Vagina (tissue), 2 donors: ENCODE measurements at places on chromosomes 12 and 14.

DNA sequence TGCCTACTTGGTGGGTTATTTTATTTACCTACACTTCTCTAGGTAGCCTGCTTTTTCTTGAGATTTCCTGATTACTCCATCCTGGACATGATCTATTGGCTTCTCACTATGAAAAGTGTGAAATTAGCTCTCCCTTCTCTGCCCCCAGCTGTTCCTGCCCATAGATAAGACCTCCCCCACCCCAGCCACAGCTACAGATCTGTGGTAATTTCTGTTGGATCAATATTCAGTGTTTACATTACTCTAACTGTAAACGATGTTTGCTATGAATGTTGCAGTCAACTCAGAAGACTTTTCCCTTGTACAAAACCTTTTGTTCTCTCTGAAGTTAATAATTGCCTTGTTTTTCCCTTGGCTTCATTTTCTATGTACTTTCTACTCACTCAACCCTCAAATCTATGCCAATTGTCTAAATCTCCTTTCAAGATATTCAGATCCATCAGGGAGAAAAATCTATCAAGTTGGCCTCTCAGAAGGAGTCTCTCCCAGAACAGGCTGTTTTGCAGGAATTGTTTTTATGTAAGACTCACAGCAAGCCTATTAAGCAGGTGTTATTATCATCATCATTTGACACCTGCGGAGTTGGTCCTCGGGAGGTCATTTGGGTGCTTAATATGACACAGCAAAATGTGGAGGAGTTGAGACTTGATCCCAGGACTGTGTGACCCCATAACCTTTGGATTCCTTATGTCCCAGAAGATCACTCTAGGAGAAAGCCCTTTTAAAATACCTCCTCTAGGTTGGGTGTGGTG, 227.4 kb downstream of the SUDS3 start:
- DNase-seq, result no peak

GRCh38 chr12:110995016-110995415, 74.6 kb upstream of the MYL2 start:
- DNase-seq, result no peak

DNA sequence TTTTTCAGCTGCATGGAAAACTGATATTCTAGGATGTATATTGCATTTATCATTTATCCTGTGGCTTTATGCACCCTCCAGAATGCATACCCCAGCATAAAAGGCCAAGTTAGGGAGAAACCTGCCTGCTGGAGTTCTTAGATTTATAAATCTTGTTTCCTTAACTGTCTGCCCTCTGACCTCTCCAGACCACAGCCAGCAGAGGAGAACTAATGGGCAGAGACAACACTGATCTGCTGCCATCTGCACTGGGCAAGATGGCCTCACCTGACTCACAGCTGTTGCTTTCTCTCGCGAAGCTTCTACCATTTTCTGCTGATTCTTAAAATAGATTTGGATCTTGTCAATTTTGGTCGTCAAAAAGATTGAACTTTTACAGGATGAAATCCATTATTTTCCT, 65.8 kb downstream of the PPP2R5C start:
- no peak for DNase-seq

GRCh38 chr12:53972722-53973235, at the start of gene HOXC11:
TSS of gene HOXC11 (plus strand) at chr12:53973126. CDS start at chr12:53973242, 116 bp downstream.
- no peak for DNase-seq

DNA sequence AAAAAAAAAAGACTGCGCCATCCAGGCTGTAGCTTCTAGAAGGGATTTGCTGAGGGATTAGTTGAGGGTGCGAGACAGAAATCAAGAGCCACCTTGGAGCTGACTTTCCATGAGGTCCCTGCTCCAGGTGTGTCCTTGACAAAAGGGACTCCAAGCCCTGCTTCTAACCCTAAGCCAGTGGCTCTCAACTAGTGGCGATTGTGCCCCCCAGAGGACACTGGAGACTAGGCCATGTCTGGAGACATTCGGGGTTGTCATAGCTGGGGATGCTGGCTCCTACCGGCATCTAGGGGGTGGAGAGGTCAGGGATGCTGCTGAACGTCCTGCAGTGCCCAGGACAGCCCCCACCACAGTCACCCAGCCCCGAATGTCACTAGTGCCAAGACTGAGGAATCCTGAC, 40.6 kb downstream of the SPRING1 start:
- DNase-seq, result no peak

GRCh38 chr12:7403466-7403865, 40.5 kb downstream of the CD163L1 start:
- DNase-seq, result no peak

- DNase-seq, result no peak
Measured at GRCh38 chr12:12450043-12450471, 93.2 kb downstream of the BORCS5 start.

DNA sequence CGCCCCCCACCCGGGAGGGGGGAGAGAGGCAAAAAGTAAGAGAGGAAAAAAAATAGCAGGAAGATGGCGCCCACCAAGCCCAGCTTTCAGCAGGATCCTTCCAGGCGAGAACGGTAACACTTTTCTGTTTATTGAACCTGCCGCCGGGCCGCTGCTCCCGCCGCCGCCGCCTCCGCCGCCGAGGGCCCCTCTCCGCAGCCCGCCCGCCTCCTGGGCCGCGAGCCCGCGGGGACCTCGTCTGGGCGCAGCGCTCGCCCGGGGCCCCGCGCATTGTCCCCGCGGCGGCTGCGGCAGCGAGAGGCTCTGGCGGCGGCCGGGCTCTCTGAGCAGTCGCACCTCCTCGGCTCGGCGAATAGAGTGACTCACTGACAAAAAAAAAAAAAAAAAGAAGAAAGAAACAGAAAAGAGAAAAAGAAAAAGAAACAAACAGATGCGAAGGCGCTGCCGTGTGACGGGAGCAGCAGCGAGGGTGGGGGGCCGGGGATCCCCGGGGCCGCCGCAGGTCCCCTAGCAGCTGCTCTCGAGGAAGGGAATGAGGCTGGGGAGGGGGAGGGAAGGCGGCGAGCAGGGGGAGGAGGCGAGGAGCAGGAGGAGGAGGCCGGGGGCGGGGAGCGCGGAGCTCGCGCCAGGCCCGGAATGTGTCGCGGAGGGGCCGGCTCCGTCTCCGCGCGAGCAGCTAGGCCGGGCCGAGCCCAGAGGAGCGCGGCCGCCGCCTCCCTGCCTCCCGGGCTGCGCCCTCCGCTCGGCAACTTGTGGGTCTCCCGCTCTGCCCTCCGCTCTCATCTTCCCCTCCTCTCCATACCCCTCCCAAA, 781 bp downstream of the NPAS3 start:
- DNase-seq, result no peak
